ENCODE measurements at places on chromosomes 1 and 21. TPM values are rescaled to one million over a fixed set of nuclear protein-coding genes. Genes with fewer than 3 reads are reported as not detected.
A peak's percentile ranks its signal among the peaks of the same experiment; 100 is the strongest.

GRCh38 chr1:38486085-38486484, 373.5 kb downstream of the RRAGC start:
- no peak for ATAC-seq

Gene CELA2A
- total RNA-seq, result not detected

- ATAC-seq, result peak; percentile 16
These were observed 26.3 kb downstream of the PRMT2 start for GRCh38 chr21:46661642-46662366.

- ATAC-seq, result no peak
These were observed 16.0 kb upstream of the COG2 start for GRCh38 chr1:230626232-230626631.

GRCh38 chr1:109248797-109249629, at the start of gene CELSR2:
Gene CELSR2 (plus strand): TSS chr1:109249539. CDS start chr1:109250080, 541 bp downstream.
- ATAC-seq, result peak; percentile 62

GRCh38 chr1:199308349-199308846, 669.6 kb downstream of the PTPRC start:
- no peak for ATAC-seq

GRCh38 chr1:27026621-27027574, 14.2 kb upstream of the TENT5B start:
- ATAC-seq, result peak; percentile 54

DNA sequence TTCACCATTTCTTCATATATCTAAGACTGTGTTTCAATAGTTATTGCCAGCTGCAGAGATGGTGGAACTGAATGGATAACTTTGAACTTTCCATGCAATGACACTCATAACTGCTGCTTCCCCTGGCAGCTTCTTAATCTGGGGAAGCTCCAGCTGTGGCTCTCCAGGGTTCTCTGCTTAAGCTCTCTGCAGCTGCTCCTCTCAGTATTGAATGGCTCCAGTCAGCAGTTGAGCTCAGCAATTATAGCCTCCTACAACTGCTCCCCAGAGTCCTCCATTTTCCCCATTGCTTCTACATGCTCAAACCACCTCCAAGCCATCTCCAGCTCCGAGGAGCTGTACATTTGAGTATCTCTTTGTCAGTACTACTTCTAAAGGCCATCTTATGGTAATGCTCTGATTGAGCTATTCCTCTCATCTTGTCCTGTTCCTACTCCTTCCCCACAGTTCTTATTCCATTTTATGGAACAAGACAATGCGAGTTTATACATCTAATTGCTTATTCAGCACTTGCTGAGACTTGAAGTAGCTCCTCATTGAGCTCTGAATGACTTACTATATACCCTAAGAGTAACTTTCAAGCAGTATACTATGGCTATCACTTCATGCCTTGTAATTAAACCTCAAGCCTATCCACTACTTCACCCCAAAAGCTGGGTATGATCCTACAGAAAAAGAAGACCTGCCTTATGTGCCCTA, 362.4 kb downstream of the NEGR1 start:
- no peak for ATAC-seq

GRCh38 chr1:21307663-21308305, 17.5 kb upstream of the ECE1 start:
- ATAC-seq, result no peak

- no peak for ATAC-seq
These were observed 72.1 kb downstream of the GPR52 start for GRCh38 chr1:174519844-174520243.

Gene SH2D1B
- total RNA-seq, result 0.10 TPM

GRCh38 chr1:92306020-92306419, 7.2 kb downstream of the RPAP2 start:
- ATAC-seq, result no peak

Gene WNT2B
- 2.8 TPM for total RNA-seq

DNA sequence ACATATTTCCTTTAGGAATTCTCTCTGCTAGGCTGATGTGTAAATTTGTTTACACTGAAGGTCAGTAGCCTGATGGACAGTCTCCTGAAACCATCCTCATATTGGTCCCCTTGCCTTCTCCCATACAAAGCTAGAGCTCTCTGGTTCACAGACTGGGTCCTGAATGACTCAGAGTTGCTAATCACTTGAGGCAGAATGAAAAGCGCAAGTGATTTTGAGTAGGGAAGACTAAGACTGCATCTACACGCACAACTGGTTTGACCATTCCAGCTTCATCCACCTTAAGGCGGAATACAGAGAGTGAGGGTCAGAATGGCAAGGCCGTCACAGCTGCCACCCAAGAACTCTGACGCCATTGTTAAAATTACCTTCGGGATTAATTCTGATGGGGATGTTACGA, 70.2 kb upstream of the KIF26B start:
- ATAC-seq, result no peak

- ATAC-seq, result no peak
These were observed 103.8 kb downstream of the RUNX1 start for GRCh38 chr21:34945288-34945687.

- peak; percentile 27 for ATAC-seq
These were observed 507 bp downstream of the GLIS1 start for GRCh38 chr1:53738205-53739108.

- no peak for ATAC-seq
These were observed 90.6 kb upstream of the SIM2 start for GRCh38 chr21:36608041-36608896.
